ENCODE measurements at places on chromosomes 13 and 19.

- DNase-seq, result no peak
These were observed 13.1 kb upstream of the GPR18 start for GRCh38 chr13:99271249-99271648.

DNA sequence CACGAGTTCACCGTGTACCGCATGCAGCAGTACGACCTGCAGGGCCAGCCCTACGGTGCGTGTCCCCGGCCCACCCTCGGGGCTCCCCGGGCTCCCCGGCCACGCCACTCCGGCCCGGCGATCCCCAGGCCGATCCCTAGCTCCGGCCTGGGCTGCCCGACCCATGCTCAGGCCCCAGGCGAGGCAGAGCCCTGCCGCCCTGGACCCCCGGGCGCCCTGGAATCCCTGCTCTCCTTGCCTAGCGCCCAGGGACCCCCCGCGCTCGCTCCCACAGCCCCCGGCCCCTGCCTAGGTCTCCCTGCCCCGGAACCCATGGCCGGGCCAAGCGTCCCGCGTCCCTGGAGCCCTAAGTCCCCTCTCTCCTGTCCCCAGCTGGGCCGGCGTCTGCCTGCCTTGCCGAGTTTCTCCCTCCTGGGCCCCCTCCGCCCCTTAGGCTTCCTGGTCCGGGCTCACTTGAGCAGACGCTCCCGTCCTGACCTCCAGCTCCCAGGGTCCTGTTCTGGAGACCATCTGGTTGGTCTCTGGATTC is 494 bp downstream of the NCLN start:
- no peak for DNase-seq

- DNase-seq, result no peak
These were observed 70.6 kb downstream of the STK24 start for GRCh38 chr13:98506322-98506721.

- DNase-seq, result no peak
These were observed 15.7 kb downstream of the ZNF808 start for GRCh38 chr19:52542984-52543664.

DNA sequence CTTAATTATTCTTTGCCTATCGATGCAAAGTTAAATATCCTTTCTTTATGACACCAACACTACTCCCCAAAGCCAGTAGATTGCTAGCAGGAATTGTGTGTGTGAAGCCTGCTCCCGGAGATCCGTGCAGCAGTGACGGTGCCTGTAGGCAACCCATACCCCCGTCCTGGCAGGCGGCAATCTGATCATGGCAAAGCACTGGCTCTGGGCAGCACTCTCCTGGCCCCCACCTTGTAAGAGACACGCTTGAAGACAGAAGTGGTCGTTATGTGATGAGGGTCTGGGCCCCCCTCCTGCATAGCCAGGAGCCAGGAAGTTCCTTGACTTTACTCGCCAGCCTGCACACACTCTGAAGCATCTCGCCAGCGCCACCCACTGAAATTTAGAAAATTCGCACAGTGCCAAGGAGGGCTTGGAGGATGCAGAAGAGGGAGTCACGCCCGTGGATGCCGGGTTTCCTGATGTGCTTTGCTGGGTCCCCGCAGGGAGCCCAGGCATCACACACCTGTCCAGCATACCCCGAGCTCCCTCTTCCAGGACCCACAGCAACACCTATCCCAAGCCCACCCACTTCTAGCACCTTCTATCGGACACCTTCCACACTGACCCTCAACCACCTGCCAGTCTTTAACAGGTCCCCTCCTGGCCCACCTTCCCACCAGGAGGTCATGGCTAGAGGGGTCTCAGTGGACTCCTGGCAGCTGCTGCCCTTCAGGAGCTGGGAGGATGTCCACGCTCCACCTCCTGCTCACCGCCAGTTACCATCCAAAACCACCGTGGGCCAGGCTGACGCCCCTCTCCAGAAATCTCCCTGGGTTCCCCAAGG is 54.5 kb downstream of the CEBPG start:
- no peak for DNase-seq

- no peak for DNase-seq
These were observed 201.9 kb downstream of the FGF9 start for GRCh38 chr13:21872795-21873194.

DNA sequence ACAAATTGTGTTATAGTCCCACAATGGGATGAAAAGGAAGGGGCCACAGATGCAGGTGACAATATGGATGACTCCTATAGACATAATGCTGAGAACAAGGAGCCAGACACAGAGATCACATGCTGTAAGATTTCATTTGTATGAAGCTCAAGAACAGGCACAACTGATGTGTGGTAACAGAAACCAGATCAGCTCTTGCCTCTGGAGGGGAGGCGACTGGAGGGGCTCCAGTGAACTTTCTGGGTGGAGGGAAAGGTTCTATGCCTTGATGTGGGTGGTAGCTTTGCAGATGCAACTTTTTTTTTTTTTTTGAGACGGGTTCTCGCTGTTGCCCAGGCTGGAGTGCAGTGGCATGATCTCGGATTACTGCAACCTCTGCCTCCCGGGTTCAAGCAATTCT is 6.0 kb upstream of the RABAC1 start:
- no peak for DNase-seq
